NCI-H446 treated with DMSO at 0.1 percent for 48 hours (cell line): ENCODE measurements at places on chromosomes 3 and 15.
A peak's percentile ranks its signal among the peaks of the same experiment; 100 is the strongest.

DNA sequence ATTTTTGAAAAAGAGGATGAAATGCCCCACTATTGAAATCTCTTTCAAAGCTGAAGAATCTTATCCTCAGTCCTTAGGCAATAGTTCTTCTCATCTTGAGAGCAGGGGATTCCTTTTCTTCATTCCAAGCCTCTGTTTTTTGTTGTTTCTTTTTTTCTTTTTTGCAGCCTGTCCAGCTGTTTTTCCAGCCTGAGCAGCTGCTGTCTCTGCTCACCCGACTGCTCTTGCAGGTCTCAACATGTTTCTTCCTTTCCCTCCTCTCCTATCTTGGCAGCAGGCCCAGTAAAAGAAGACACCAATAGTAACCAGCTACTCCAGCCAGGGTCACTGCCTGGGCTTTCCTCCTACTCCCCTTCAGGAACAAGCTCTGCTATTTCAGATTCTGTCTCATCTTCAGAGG is 23.8 kb downstream of the MEX3B start:
- DNase-seq = peak; percentile 88

DNA sequence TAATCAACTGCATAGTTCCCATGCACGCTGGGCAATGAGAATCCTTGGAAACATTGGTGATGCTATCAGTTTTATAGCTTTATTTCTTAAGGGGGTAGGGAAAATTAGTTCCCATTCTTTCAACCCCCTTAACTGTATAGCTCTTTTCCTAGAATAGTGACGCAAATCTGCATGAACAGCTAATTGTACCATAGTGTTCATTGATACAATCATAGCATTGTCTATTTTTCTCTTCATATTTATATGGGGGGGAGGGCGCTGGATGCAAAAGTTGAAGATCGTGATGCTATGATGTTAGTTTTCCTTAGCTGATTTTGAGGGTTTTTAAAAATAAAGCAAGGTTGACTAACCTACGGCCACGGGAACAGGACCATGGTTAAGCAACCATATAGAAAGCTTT is 32.4 kb upstream of the SAMMSON start:
- no peak for DNase-seq

DNA sequence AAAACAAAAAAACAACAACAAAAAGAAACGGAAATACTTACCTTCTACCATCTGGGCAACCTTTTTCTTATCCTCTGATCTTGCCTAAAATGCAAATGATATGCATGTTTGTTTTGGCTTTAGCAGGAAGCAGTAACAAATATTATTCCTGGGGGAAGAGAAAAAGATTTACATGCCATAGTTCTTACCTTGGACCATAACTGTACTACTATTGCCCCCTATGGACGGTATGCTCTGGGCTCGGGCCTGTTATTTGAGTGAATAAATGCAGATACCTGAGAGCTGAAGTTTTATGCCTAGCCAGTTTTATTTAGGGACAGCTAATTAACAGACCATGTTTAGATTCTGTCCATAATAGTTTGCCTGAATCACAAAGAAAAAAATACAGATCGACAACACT is 12.6 kb upstream of the STARD5 start:
- DNase-seq = no peak

DNA sequence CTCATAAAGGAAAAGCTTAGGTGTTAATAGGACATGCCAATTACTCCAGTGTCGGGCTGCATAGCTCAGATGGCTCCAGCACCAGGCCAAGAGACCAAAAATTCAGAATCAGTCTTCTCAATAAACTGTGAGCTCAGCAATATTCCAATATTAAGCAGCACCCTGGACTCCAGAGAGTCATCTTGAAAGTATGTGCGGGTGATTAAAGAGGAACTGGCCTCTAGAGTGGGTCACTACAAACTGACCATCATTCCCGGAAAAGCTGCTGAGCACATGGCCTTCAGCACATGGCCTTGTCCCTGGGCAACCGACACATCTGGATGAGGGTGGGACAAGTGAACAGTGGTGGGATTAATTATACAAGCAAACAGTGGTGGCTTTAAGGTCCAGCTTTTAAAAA is 59.0 kb downstream of the MAGI1 start:
- DNase-seq = no peak

GRCh38 chr15:72124218-72124617 is 6.0 kb downstream of the SENP8 start:
- no peak for DNase-seq
